ENCODE measurements at places on chromosomes 13 and 19.

DNA sequence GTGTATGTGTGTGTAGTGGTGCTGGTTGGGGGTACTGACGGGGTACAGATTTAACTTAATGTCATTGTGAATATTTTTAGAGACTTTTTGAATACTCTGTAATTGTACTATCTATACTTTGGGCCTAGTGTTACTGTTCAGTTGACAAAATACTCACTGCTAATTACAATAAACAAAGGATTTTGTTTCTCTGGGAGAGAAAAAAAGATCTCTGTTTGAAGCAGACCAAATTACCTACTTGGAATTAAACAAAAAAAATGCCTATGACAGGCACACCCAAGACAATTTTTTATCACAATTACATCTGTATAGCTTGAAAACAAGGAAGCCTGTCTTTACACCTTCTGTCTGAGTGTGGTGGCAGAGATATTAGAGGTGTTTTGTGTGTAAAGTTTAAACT is 45.1 kb downstream of the OLFM4 start:
- DNase-seq = no peak

GRCh38 chr19:50392759-50393158 is 8.6 kb downstream of the POLD1 start:
- no peak for DNase-seq

GRCh38 chr13:87459419-87459818 is 211.8 kb upstream of the SLITRK5 start:
- DNase-seq = no peak

DNA sequence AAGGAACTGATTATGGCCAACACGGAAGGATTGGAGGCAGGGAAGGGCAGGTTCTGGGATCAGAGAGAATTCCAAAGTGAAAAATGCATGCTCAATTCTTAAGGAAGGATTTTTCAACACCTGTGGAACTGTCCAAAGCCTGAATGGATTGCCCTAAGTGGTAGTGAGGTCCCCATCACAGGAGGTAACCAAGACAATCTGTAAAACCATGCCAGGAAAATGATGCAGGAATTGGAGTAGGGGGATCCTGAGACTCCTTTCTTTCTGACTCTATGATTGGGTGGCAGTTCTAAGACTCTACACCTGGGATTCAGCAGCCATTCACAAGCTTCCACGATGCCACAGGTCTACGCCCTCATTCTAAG is 56.5 kb upstream of the ZNRF4 start:
- no peak for DNase-seq

GRCh38 chr19:13840305-13841085 is 36.4 kb upstream of the NANOS3 start:
- no peak for DNase-seq

Data from prostate gland (tissue), 2 donors.